NCI-H2081 treated with DMSO at 0.1 percent for 48 hours (cell line): ENCODE measurements at places on chromosomes 12 and 14.

DNA sequence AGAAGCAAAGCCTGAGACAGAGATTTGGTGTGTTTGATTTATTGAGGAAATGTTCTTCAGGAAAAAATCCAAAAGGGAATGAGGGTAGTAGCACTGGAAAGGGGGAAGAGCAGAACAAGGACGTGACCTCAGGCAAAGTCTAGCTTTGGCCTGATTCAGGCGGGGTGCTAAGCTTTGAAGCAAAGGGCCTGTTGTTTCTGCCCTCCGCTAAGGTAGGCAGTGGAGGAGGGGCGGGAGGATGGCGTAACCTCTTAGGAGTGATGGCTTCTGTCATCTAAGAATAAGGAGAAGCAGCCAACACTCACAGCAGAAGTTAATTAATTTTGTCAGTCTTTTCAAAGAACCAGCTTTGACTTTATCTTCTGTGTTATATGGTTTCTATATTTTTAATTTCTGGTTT, 20.4 kb downstream of the ABHD12B start:
- DNase-seq, result no peak

- no peak for DNase-seq
Measured at GRCh38 chr12:38480594-38480993, 164.0 kb downstream of the ALG10B start.

- no peak for DNase-seq
Measured at GRCh38 chr12:14936224-14936861, 2.0 kb downstream of the ERP27 start.

DNA sequence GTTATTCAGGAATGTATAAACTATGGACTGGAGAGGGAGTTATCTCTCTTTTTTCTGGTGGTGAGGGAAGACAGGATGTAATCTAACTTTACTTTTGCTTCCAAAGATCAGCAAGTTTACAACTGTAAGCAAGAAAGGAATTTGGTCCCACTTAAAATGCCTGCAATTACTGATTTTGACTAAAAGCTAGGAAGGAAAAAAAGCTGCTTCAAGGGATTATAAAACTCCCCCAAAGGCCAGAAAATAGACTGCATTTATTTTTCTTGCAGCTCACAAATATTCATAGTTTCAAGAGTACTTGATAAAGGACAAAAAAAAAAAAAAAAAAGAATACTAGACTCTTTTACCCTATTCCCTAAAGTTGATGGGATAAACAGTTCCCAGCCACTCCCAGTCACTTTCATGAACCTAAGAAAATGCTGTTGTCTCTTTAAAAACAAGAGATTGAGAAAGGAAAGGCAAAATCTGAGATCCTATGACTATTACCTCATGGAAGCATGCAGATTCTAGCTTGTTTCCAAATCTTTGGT, 128.7 kb upstream of the BMP4 start:
- DNase-seq, result no peak

DNA sequence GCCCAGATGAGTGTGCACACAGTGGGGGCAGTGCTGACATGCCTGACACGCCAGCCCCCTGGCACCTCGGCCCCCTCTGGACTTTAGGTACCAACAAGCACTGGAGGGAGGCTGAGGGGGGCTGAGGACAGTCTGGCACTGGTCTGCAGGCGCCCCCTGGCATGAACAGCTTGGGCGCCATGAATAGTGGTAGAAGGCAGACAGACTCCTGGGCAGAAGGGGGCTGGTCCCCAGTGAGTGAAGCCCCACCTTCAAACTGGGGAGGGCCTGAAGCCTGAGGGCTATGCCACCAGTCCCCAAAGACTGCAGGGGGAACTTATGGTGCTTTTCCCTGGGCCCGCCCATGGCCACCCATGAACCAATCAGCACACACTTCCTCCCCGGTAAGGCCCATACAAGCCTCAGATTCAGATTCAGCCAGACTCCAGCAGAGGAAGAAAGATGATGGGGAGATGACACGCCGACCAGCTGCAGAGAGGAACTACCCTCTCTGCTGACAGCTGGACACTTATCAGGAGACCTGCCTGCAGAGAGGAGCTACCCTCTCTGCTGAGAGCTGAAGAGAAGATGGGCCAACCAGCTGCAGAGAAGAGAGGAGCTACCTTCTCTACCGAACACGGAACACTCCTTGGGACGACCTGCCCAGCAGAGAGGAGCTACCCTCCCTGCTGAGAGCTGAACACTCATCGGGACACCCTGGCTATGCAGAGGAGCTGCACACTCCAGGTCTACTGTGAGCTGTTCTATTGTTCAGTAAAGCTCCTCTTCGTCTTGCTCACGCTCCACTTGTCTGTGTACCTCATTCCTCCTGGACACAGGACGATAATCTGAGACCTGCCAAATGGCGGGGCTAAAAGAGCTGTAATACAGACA, 324.5 kb downstream of the PCNX1 start:
- no peak for DNase-seq

- DNase-seq, result no peak
Measured at GRCh38 chr12:97476255-97476654, 13.7 kb downstream of the RMST start.

DNA sequence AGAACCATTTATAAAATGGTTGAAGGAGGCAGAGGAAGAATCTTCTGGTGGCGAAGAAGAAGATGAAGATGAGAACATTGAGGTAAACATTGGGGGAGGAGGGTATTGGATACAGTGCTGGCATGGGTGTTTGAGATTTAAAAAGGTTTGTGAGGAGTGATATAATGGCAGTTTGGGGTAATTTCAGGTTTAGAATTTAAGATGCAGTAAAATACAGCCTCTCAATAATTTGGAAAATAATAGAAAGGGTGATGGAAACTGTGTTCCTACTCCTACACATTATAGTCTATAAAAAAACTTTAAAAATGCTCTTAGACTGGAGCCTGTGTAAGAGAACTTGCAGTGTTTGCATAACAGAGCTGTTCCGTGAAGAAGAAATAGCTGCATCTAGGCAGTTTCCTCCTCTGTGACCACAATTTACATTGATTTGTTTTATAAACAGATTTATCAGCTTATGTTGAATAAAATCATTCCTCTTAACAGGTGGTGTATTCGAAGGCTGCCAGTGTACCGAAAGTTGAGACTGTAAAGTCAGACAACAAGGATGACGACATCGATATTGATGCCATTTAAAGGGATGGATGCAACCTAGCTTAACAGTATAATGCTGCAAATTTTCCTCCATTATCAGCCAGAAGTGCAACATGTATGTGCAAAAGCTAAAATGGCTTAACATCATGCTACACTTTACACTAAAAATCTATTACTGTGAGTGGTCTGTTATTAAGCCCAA, 6.6 kb downstream of the EIF5 start:
- DNase-seq, result no peak

DNA sequence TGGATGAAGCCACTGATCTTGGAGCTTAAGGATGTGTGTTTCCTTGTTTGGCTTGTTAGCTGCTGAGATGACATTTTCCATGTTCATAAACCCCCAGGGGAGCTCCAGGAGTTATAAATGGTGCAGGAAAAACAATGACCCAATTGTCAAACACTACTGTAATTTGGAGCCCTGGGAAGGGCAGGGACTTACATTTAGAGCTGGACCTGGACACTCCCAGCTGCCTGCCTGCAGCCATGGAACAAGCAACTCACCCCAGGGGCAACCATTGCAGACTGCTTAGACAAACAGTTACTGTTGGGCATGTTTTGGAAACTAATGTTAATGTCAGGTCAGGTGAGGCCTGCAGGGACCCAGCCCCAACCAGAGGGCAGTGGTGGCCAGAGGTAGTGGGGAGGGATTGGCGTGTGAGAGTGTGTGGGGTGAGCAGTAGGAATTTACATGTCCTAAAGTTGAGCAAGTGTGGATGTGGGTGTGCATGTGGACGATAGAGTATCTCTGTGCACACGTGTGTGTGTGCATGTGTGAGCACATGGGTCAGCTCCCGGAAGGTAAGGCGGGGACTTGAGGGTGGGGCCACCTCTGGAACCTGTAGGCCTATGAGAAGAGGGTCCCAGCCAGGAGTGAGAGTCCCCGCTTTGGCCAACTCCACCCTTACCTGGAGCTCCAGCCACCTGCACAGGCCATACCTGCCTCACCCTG, 86.4 kb upstream of the NOS1 start:
- DNase-seq, result no peak

- DNase-seq, result no peak
Measured at GRCh38 chr14:79658769-79659168, 552.5 kb downstream of the DIO2 start.

DNA sequence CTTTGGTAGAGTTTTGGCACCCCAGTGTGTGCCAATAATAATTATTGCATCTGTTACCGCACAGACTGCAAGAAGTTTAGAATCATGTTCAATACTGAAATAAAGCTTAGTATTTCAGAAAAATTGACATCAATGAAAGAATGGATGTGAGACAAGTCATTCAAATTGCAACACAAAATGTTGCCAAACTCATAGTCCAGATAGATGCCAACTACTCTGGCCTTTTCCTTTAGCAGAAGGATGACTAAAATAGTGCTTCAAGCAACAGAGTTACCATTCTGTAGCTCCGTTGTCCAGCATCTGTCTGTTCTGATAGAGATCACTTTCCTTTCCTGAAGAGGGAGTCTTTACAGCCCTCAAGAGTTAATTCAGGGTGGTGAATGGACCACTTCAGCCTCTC, 77.5 kb downstream of the LIN7A start:
- no peak for DNase-seq

GRCh38 chr12:52050116-52050757, 1.0 kb upstream of the NR4A1 start:
- DNase-seq, result no peak

- DNase-seq, result no peak
Measured at GRCh38 chr12:53454707-53455106, 2.8 kb downstream of the PCBP2 start.

GRCh38 chr12:71438670-71439361, 782 bp upstream of the LGR5 start:
- no peak for DNase-seq

DNA sequence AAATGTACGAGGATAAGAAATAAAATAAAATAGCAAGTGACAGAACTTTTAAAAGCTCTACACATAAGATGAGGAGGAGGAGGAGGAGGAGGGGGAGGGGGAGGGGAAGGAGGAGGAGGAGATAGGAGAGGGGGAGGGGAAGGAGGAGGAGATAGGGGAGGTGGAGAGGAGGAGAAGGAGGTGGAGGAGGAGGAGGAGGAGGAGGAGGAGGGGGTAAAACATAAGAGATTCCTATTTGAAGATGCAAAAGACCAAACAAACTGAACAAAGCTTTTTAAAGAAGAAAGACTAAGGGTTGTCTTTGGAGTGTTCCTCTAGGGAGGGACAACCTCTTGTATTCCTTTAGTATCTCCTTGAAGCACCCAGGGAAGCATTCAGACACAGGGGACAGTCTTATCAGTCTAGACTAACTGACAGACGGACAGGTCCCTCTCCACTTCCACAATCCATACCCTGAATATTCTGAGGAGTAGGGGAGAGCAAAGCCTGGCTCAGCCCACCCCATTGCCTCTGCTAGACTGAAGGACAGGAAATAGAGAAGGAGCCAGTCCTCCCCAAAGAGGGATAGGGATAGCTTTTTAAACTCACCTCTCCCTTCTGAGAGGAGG, 12.9 kb downstream of the TC2N start:
- DNase-seq, result no peak

DNA sequence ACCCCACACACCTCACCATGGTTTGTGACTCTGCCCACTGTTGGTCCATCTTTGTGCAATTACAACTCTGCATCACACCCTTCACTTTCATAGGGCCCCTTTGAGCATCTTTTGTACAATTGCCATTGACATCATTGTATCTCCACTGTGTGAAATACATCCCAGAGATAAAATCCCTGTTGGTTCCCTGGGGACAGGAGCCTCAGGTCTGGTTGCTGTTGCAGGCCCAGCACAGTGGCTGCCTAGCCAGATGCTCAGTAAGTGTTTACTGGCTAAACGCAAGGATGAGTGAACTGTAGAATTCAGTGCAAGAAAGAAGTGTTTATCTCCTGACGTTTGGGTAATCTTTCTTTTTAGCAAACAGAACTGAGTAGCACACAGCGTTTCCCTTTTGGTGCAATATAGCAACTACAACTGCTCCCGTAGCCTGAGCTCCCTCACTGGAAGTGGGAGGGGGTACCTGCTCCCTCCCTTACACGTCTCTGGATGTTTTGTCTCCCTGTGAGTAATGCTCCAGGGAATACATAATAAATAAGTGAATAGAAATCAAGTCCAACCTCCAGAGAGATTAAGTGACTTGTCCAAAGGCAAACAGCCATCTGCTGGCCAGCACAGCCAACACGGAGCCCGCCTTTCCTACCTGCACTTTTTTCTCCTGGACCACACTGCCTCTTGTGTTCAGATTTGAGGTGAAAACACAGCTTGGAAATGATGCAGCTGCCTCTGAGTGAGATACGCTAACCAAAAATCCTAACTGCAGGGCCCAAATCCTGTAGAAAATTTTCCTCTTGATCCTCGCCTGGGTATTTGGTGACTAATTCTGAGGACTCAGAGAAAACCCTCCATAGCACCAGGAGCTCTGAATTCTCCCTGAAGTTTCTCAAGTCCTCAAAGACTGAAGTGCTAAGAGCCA, 27.4 kb downstream of the GALNT16 start:
- no peak for DNase-seq

DNA sequence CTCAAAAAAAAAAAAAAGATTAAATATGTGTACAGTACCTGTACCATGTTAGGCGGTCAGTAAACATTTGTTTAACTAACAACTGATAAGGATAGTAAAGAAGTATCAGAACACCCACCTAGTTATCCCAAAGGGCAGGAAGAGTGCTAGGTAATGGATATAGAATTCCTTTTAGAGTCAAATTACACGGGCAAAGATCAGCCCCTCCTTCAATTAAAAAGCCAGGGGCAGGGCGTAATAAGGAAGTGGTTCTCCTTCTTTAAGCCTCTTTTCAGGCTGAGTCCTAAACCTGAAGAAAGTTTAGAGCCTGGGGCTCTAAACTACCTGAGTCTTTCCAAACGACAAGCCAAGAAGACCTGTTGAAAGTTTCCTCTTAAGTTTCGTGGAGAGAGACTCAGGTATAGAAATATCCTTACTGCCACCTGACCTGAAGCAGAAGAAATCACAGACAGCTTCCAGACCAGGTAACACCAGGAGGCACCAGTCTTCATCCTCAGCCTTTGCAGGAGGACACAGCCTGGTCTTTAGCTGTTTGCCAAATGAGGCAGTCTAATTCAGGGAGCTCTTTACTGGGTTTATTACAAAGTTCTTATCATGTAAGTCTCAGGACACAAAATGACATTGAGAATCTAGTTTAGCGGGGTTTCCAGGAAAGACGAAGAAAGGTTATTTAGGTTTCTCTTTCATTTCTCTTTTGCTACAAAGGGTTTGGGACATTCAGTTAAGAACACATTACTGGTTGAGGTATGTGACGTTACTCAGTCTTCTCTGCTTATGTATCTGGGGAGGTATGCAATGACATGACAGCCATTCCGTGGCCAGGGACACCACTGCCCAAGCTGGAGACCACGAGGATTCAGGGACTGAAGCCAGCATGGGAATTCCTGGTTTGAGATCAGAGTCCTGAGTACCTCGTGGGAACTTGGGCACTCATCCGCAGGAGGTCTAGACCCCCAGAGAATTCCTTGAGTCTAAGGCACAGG, at the start of gene BCL2L14:
TSS of gene BCL2L14 (plus strand) at position 266 of the 983 bp plus-strand sequence. CDS start 8,367 bp downstream, outside the sequence.
- DNase-seq, result no peak

- DNase-seq, result no peak
Measured at GRCh38 chr12:93244514-93245077, 133.1 kb upstream of the NUDT4 start.

- DNase-seq, result no peak
Measured at GRCh38 chr12:56479625-56480024, 8.3 kb downstream of the GLS2 start.
